NCI-H226 (cell line): ENCODE measurements at places on chromosomes 4 and X.

- DNase-seq = no peak
These were observed 60.0 kb upstream of the TEX13D start for GRCh38 chrX:124272370-124272982.

- DNase-seq = no peak
These were observed 20.6 kb downstream of the ZBTB33 start for GRCh38 chrX:120271218-120271617.

- DNase-seq = no peak
These were observed 766.7 kb upstream of the TENM3 start for GRCh38 chr4:181476508-181476890.

- no peak for DNase-seq
These were observed 105.9 kb downstream of the OR13H1 start for GRCh38 chrX:131649741-131650140.

DNA sequence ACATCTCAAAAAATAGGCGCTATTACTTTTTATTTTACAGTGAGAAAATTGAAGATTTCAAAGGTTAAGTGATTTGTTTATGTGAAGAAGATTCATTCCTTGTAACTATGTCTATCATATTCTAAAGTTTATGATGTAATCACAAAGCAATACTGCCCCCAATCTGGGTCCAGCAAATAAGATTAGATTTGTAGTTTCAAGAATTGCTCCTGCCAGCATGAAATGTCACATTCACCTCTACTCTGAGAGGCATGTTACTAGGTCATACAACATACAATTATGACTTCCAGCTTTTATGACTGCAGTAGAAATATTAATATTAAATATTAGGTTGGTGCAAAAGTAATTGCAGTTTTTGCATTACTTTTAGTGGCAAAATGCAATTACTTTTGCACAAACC, 976.2 kb downstream of the FSTL5 start:
- no peak for DNase-seq

DNA sequence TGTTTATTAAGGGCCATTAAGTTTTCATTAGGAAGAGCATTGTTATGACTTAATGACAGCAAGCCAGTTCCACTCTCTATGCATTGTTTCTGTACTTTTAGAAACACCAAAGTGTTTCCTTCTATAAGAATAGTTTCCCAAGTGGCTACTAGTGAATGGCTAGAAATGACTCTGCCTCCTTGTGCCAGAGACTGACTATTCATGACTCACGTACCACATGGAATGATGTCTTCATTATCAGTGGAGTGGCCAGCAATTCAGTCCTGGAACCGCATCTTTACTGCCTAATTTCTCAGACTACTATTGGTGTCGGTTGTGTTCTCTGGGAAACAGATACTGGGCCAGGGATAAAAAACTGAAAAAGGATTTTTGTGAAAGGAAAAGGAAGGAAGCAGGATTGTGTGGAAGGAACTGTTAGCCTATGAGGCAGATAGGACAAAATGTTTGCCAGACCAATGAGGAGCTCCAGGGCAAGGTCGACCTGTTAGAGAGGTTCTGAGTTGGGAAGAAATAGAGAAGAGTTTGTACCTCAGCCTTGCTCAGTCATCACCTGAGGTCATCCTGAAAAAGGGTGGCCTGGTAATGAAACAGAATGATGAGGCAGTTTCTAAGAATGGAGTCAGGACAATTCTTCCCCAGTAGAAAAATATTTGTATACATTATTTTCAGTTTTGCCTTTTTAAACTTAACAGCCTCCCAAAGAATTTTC, 218.6 kb downstream of the SPCS3 start:
- DNase-seq = peak; percentile 65

GRCh38 chrX:150648296-150648940, 44.8 kb upstream of the MTMR1 start:
- no peak for DNase-seq

GRCh38 chr4:146132445-146132844, 43.1 kb upstream of the LSM6 start:
- peak; percentile 14 for DNase-seq

DNA sequence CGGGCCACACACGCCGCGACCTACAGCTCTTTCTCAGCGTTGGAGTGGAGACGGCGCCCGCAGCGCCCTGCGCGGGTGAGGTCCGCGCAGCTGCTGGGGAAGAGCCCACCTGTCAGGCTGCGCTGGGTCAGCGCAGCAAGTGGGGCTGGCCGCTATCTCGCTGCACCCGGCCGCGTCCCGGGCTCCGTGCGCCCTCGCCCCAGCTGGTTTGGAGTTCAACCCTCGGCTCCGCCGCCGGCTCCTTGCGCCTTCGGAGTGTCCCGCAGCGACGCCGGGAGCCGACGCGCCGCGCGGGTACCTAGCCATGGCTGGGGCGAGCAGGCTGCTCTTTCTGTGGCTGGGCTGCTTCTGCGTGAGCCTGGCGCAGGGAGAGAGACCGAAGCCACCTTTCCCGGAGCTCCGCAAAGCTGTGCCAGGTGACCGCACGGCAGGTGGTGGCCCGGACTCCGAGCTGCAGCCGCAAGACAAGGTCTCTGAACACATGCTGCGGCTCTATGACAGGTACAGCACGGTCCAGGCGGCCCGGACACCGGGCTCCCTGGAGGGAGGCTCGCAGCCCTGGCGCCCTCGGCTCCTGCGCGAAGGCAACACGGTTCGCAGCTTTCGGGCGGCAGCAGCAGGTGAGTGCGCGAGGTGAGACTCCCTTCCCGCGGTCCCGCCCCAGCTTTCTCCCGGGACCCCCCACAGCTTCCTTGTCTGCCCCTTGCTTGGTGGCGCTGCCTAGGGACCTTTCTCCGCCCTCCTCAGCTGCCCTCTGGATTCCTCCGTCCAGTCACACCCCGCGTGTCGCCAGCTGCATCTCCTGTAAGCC, 678 bp downstream of the BMP3 start:
- DNase-seq = no peak

GRCh38 chrX:144681501-144681900, 565.8 kb upstream of the SPANXN1 start:
- DNase-seq = no peak

- no peak for DNase-seq
These were observed 195.7 kb upstream of the GK2 start for GRCh38 chr4:79603681-79604080.

GRCh38 chrX:153372949-153373348, 28.2 kb downstream of the PNMA6E start:
- DNase-seq = no peak

DNA sequence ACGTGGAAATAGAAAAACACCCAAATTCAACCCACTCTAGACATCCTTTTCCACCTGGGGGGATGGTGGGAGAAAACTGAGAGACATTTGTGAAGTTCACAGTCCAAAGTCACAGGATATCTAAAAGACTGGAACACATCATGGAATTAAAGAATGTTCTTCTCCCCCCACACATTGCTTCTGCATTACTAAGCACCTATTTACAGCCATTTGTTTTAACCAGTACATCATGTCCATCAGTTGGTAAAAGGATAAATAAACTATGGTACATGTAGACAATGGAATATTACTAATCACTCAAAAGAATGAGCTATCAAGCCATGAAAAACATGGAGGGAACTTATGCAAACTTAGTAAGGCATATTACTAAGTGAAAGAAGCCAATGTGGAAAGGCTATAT, 185.5 kb upstream of the ANXA10 start:
- peak; percentile 24 for DNase-seq

DNA sequence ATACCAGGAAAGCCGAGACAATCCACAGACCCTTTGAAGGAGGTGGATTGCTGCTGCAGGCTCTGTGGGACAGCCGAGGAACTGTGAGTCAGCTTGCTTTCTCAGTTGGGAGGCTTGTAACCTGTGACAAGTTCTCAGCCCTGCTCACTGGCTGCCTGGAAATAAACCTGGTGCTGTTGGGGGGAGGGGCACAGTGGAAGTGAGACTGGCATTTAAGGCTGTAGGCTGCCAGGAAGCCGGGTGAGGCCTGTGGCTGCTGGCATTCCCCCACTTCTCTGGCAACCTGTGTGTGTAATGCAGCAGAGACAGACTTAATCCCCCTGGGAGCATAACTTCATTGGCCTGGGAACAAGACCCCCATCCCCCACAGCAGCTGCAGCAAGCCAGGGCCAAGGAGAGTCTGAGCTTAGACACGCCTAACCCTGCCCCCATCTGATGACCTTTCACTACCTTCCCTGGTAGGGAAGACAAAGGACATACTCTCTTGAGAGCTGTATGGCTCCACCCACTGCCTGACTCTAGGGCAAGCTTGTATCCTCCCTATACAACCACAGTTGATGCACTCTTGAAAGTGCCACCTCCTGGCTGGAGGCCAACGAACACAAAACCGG, 64.1 kb downstream of the ALPK1 start:
- peak; percentile 4 for DNase-seq

DNA sequence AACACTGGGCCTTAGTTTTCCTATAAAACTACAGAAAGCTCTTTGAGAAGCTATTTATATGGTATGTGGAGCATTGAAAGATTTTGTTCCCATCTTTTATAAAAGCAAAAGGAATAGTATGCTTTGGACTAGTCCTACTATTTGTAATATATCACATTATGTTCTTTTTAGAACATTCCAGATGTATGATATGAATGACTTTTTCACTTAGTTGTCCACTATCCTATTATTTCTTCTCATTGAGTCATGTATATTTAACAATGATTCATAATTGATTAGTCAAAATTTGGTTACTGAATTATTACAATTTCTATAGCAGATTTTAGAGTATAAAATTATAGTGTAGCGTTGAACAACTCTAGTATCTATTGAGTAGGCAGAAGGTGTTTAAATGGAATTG, 34.2 kb downstream of the RASSF6 start:
- no peak for DNase-seq

- no peak for DNase-seq
These were observed 1240.7 kb downstream of the C4orf33 start for GRCh38 chr4:130336585-130337217.

- DNase-seq = peak; percentile 77
These were observed 21.1 kb downstream of the AIFM1 start for GRCh38 chrX:130144509-130144908.

DNA sequence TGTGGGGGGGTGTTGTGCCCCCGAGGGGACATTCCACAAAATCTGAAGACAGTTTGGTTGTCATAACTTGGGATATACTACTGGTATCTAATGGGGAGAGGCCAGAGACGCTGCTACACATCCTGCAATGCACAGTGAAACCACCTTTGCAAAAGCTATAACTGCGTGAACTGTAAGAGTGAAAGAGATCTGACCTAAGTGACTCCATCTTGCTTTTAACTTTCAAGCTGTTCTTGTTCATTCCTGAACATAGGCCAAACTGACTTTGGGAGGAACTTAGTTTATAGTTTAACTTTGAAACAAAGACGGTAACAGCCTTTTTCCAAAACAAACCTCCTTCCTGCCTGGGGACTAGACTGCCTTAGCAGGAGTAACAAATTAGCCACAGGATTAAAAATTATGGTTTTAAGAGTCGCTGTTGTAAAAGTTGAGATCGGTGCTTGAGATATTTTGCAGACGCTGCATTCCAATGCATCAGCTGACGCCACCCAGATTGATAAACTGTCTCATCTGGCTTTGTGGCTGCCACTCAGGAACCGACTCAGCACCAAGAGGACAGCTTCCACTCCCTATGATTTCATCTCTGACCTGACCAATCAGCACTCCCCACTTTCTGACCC, 70.9 kb downstream of the ATXN3L start:
- DNase-seq = no peak

DNA sequence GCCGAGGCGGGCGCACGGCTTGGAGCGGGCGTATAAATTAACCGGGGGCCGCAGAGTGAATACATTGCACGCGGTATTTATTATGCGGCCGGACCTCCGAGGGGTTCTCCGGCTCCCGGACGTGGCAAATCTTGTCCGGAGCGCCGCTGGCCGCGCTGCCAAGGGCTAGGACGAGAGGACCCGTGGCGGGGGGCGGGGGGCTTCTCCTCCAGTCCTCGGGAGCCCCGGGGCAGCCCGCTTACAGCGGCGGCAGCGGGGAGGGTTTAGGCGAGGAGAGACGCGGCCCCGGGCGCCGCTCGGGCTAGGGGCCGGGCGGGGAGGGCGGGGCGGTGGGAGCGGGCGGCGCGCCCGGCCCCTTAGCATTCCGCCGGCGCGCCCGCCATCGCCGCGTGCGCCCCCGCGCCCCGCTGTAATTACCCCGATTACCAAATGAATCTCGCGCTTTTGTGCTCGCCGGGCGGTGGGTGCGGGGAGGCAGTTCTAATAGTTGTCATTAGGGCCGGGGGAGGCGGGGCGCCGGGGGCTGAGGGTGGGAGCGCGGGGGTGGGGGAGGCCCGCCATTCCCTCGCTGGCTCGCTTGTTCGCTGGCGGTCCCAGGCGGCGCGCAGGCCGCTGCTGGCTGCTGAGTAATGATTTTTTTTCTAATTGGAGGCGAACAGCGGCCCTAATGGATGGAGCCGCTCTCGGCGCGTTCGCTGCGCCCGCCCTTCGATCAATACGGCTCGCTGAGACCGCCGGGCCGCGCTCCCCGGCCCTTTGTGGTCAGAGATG, 276.6 kb downstream of the BCOR start:
- DNase-seq = no peak

GRCh38 chr4:139553751-139554641, 2.0 kb downstream of the SETD7 start:
- no peak for DNase-seq

DNA sequence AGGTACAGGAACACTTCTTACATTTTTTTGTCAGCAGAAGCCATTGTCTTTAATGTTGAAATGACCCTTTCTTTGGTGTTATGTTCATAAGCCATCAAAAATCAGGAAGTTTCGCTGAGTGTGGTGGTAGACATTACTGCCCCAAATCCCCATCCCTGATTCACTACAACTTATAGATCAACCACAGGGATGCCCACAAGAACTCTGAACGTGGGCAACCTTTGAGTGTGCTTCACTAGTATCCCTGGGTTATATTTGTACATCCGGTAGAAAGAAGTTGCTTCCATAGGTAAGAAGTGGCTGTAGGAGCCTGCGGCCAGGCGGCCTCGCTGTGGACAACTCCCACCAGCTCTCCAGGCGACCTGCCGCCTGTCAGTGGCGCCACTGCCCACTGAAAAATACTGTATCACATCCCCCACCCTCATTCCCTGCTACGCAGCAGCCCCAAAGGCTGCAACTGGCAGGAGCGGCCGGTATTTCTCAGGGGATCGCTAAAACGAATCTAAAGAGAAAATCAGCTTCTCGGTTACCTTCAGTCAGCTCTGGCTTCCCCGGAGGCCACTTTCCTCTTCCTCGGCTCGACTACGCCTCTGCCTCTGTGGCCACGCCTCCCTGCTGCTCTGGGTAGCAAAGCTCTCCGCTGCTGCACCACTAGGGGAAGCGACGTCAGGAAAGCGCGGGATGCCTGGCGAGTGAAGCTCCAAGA, 13.9 kb upstream of the ETDC start:
- no peak for DNase-seq

- DNase-seq = no peak
These were observed 518 bp downstream of the ARMCX1 start for GRCh38 chrX:101550751-101551379.

- DNase-seq = no peak
These were observed 1314.7 kb downstream of the FSTL5 start for GRCh38 chr4:160848901-160849760.

GRCh38 chr4:176492646-176493302, 173.0 kb downstream of the SPCS3 start:
- DNase-seq = no peak

DNA sequence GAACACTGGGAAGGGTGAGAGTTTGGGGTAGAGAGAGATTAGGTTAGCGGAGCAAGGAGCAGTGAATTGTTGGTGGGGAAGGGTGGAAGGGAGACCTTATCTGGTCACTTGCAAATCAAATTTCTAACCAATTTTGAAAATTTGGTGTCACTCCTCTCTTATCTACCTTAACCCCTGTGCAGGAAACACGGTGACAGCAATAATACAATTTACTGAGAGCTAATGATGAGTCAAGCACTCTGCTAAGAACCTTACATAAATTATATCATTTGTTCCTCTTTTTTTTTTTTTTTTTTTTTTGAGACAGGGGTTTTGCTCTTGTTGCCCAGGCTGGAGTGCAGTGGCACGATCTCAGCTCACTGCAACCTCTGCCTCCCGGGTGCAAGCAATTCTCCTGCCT, 116.4 kb downstream of the C4orf51 start:
- no peak for DNase-seq
